Cardiac fibroblast (primary cell): ENCODE measurements at places on chromosomes 1 and 21.

- peak; percentile 61 for DNase-seq
These were observed 24.6 kb downstream of the UBE4B start for GRCh38 chr1:10057343-10057742.

- no peak for DNase-seq
These were observed 668.6 kb upstream of the NCAM2 start for GRCh38 chr21:20329636-20330035.

- DNase-seq, result no peak
These were observed 1.1 kb upstream of the SLAMF8 start for GRCh38 chr1:159825564-159825963.

- DNase-seq, result no peak
These were observed 140.4 kb downstream of the ROR1 start for GRCh38 chr1:63914241-63914640.

- DNase-seq, result no peak
These were observed 42.7 kb upstream of the FASLG start for GRCh38 chr1:172616195-172616594.

DNA sequence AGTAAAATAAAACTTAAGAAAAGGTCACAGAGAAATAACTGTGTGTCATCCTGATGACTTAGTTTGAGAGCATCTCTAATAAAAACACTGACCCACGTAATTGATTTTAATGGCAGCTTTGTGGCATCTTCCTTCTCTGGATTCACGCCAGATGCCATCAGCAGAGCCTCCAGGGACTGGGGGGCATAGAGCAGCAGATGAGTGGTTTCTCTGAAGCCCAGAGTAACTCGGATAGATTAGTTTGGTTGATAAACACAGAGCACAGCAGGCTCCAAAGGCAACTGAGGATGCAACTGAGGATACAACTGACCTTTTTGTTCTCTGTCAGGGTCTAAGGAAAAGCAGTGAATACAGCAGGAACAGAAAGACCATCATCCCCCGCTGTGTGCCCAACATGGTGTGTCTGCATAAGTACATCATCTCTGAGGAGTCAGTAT, 180.8 kb downstream of the RPS6KC1 start:
- DNase-seq, result no peak

DNA sequence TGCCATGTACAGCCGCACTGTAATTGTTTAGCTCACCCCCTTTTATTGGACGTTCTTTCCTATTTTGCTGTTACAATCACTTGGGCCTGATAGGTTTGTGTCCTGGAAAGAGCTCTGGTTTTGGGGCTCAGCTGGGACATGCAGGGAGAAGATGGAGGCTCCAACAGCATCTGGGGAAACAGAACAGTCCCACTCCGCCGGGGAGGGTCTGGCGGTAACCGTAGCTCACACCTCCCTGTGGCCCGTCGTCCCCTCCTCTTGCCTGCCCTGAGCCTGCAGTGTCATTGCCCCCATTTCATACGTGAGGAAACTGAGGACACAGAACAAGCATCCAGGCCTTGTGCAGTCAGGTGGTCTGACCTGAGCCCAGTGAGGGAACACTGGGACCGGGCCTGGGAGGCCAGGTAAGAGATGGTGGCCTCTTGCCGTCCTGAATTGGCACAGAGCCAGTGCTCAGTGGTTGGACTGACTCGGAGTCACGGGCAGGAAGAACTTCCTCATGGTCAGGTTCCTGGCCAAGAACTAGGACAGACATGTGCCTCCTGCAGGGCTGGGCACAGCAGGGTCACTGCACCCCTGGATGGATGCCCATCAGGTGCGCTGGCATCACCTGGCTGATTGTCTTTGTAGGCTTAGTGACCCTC, 41.8 kb downstream of the S100B start:
- DNase-seq, result no peak

- peak; percentile 90 for DNase-seq
These were observed 15.2 kb downstream of the POGZ start for GRCh38 chr1:151443846-151444782.

DNA sequence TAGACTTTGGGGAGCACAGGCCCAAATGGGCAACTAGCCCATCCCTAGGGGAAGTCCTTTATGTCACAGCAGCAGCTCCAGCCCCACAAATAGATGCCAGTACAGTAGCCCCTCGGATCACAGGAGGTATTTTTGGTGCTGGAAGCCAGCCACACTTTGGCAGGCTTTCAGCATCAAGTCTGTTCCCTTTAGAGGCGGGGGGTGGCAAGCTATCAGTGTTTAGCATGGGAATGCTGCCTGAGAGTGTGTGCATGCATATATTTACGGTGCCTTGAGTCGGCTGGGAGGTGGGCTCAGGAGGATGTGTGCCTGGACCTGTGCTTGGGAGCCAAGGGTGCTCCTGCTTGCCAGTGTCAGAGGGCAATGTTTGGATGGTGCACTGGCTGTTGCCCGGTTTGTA, 3.5 kb upstream of the PLXNA2 start:
- DNase-seq, result no peak

DNA sequence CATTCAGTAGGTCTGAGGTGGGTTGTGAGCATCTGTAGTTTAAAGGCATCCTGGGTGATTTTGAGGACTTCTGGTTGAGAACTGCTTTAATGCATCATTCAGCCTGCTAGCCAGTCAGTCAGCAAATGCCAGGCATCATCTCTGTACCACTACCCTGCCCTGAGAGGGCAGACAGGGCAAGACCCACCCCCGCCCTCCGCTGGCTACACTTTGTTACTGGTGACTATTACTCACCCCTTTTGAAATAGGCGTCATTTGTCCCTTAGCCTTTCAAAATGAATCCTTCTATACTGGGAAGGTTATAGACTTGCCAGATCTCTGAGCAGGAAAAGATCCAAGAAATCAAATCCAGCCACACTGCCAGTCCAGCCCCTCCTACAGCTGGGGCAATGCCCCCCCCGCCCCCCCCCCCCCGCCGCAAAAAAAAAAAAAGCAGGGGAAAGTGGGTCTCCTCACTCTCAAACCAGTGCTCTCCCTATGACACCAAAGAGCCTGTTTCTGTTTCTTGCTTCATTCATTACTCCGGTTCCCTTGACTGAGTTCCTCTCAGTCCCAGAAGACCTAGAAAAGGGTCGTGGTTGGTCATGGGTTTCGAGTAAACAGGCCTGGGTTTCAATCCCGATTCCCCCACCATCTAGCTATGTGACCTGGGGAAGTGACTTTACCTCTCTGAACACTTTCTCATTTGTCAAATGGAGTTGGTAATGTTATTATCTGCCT, 4.4 kb downstream of the SELENON start:
- peak; percentile 40 for DNase-seq

DNA sequence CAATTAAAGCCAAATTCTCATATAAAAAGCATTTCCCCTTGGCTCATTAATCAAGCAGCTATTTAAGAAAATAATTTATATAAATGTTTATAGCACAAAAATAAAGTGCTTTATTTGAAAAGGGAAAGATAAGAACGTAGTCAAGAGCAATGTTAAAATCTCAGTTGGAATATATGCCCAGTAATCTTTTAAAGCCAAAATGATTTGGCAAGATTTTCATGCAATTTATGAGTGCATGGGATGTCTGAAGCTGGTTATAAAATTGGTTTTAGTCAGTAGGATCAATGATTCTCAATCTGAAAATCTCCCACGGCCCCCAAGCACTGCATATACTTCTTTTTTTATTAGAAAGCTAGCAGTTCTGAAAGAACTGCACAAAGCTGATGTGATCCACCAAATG, 188.8 kb downstream of the RERE start:
- no peak for DNase-seq

DNA sequence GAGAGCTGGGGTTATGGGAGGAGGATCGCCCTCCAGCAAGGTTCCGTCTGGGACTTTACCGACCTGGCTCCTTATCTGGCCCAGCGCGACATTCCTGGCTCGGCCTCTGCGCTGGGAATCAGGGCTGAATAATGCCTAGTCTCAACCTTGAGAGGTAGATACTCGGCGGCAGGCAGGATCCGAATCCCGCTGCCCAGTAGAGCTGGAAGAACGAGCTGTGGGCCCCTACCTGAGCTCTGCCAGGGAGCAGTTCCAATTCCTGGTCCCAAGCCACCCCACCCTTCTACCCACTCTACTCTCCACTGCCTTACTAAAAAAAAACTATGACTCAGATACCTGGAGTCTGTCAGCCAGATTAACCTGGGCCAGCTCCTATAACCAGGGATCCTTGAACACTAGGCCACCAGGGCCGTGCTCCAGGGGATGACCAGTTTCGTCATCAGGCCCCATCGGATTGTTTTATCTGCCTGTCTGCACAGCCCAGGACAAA, 53.6 kb downstream of the RHBG start:
- no peak for DNase-seq

DNA sequence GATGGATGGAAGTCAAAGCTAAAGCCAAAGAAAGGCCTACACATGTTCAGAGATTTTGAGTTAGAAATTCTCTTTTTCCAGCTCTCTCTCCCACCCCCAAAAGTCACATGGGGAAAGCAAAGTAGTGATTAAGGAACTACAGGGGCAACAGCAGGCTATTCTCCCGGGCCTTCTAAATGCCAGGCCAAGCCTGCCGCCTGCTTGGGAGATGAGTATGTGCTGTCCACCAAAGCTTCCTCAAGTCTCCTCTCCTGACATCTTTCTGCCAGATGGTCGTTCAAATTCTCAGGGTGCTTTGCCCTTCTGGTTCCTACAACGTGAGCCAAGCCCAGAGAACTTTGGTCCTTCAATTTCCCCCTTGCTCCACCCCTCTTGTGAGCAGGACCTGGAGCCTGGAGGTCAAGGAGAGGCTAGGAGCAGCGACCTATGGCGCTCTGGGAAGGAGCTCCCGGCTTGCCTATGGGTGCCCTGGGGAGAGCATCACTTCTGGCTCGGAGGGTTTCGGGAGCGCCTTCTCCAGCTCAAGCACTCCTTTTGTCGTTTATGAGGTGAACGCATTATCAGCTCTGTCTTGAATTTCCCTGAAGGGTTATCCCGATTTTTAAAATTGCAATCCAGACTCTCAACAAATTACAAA, 4.4 kb upstream of the PRRX1 start:
- DNase-seq, result no peak

DNA sequence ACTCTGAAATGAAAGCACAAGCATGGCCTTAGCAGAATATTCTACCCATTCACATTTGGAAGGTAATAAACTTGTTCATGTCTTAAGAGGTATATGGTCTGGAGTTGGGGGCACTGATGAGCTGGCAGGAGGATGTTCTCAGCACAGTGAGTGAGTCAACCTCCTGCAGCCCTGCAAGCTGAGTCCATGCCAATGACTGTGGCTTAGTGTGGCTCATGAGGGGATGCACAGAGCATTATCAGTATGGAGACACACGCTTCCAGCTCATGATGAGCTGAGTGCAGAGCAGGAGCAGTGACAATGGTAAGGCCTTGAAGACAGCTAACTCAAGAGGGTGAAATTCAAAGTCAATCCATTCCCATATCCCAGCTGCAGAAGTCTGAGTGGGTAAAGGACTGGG, 102.3 kb downstream of the TNFSF18 start:
- peak; percentile 92 for DNase-seq
